ENCODE measurements at places on chromosomes 5 and 9.

- DNase-seq: no peak
These were observed 517.7 kb upstream of the WWC1 start for GRCh38 chr5:167773668-167774301.

DNA sequence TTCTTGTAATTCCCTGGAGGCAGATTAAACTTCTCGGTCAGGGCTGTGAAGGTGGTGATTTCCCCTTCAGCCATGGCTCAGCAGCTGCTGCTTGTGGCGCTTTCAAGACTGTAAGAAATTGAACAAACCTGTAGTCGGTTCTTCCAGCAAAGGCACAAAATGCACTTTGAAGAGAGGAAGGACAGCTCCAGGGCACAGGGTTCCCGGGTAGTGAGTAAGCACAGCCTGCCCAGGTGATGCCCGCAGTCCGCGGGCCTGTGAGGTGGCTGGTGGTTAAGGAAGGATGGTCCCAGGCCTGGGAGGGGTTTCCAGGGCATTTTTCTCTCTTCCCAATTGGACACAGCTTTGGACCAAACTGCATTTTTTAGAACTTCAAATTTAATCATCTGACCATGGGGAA lies 71.8 kb downstream of the FGF1 start:
- no peak for DNase-seq

DNA sequence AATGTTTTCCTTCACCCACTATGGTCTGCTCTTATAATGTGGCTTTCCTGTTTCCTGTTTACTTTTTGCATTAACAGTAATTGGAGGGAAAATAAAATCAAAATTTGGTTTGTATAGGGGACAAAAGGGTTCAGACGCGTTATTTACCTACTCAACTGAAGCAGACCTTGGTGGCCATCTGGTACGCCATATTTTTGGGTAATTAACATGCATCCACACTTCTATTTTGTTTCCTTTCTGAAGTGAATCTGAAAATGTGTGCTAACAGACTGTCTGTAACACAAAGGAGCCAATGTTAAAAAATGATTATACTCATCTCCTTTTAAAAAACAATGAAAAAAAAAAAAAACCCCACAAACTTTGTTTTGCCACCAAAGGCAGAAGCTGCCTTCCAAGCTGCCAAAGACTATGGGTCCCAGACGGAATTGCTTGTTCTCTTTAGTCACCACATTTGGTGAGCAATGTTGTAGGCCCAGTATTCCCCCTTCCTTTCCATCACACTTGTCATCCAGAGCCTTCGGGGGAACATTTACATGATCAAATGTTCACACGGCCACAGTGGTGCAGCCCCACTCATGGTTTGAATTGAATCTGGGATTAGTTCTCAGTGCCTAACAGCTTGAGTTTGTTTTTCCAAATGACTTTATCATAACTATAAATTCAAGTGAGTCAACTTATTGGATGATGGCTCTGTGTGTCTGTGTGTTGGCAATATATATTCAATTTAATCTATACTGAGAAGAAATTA lies 323.7 kb upstream of the CD180 start:
- no peak for DNase-seq

DNA sequence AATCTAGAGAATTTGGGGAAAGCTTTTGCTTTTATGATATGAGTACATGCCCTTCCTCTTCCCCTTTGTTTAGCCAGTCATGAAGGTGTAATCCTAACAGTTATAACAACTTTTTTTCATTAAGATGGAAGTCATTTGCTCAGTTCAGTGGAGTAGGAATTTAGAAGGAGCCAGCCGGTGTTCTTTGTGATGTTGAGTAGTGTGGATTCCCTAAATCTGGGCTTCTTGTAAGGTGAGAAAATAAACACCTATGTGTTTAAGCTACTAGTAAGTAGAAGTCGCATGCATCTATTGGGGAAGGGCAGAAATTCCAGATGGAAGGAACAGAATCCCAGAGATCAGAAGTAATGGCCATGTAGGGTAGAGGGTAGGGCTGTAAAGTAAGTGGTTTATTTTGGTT lies 13.6 kb upstream of the CNTLN start:
- DNase-seq: no peak

- DNase-seq: no peak
These were observed 41.4 kb upstream of the F2R start for GRCh38 chr5:76674330-76675066.

DNA sequence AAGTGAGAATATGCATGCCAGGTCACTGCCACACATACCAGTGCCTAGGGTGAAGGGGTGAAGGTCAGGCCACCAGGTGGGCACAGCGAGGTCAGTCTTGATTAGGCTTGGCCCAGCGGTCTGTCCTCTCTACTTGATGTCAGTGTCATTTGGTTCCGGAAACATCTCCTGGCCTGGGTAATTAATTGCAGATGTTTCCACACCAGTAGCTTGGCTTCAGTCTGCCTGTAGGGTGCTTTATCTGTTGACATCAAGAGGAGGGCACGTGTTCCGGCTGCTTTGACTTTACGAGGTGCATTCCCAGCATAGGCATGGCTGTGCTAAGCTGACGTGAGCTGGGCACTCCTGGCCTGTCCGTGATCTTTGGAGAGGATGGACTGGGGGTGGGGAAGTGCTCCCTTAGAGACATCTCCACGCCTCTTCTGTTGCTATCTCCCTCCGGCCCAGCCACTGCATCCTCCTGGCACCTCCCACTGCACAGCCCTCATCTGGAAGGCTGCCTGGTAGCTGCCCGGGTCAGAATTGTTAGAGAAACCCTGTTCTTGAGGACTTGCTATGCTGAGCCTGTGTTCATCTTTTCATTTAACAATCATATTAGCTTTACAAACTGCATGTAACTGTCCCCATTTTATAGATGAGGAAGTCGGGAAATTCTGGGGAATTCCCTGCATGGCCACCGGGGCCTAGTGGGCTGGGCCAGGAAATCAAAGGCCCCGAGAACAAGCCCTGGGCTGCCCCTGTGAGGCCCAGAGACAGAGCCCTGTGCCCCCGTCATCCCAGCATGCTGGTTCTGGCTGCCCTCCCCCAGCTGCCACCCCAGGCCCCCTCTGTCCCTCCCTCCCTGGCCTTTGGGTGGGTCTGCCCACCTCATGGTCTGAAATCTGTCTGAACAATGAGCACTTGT lies 29.1 kb downstream of the JADE2 start:
- DNase-seq: peak; percentile 47

GRCh38 chr5:7261049-7261448 lies 134.9 kb upstream of the ADCY2 start:
- peak; percentile 32 for DNase-seq

GRCh38 chr9:36444203-36444602 lies 44.1 kb upstream of the RNF38 start:
- DNase-seq: no peak

- no peak for DNase-seq
These were observed 14.6 kb downstream of the TMEM171 start for GRCh38 chr5:73135021-73135420.

DNA sequence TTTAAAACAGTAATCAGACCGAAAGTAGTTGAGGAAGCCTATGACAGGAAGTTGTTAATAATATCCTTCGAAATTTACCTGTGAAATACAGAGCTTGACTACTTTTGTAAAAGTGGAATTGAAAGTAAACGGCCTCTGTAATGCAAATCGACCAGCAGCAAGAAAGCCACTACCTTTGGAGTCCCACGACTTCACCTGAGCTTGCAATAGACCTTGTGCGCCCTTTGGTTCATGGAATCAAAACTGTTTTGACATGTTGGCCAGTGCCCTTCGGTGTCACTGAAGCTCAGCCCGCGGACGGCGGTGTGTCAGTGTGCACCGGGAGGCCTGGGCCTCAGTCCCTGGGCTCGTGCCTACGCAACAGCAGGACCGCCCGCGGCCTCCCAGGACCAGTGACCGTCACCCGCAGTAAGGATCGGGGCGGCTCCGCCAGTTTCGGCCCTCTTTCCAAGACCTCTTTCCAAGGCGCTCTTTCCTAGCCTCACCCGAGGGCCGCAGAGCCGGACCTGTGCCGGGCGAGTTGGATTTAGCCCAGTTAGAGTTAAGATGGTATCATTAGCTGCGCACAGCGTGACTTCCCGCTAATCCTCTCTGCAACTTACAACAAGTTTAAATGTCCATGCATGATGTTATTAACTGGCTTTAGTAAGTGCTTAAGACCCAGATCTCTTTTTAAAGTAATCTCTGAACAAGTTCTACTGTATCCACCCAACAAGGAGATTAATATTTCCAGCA lies 223.3 kb downstream of the MEF2C start:
- peak; percentile 78 for DNase-seq
